ENCODE measurements at places on chromosomes 12 and 14. TPM values are rescaled to one million over a fixed set of nuclear protein-coding genes. Genes with fewer than 3 reads are reported as not detected.

DNA sequence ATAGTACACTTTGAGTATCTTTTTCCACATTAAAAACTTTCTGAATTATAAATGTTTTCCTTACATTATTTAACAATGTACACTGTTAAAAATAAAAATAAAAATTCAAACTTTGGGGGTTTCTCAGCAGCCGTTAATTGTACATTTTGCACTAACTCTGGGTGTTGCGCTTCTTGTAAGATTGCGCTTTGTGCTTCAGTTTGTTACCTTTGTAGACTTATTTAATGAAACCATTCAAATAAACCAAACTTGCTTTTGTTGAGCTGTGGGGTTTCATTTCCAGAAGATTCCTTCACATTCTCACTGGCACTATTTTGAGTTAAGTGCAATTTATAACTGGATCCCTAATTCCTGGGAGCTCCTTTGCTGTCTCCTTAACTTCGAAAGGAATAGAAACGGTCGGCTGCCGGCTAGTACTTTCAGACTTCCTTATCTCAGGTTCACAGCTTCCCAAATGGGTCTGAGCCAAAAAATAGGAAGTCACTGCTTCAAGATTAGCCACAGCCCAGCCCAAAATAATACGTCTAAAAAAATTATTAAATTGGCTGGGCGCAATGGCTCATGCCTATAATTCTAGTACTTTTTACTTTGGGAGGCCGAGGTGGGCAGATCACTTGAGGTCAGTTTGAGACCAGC lies 38.2 kb downstream of the RAD52 start:
- no peaks in the 10 kb centered on the region for H3K27me3 ChIP-seq
- no peak for DNase-seq
- no peak overlapping the region for H3K4me3 ChIP-seq
- H3K4me1 ChIP-seq: no peaks in the 10 kb centered on the region
- H3K27ac ChIP-seq: no peak overlapping the region
- no peaks in the 10 kb centered on the region for H3K36me3 ChIP-seq

- H3K27ac ChIP-seq: no peak overlapping the region
- H3K27me3 ChIP-seq: no peaks in the 10 kb centered on the region
- no peaks in the 10 kb centered on the region for H3K4me1 ChIP-seq
- no peak overlapping the region for H3K4me3 ChIP-seq
- H3K36me3 ChIP-seq: no peaks in the 10 kb centered on the region
Observed at GRCh38 chr12:68290126-68290525, 36.7 kb upstream of the IL22 start.

GRCh38 chr14:61646366-61647116 lies 48.8 kb upstream of the HIF1A start:
- peaks cover 11% of the 10 kb centered on the region for H3K4me1 ChIP-seq
- no peak overlapping the region for H3K27ac ChIP-seq
- no peaks in the 10 kb centered on the region for H3K36me3 ChIP-seq
- no peaks in the 10 kb centered on the region for H3K27me3 ChIP-seq
- no peak overlapping the region for H3K4me3 ChIP-seq

The IL31 gene
- total RNA-seq: not detected

- H3K36me3 ChIP-seq: no peaks in the 10 kb centered on the region
- no peak overlapping the region for H3K27ac ChIP-seq
- H3K4me1 ChIP-seq: peaks cover 16% of the 10 kb centered on the region
- no peaks in the 10 kb centered on the region for H3K27me3 ChIP-seq
- peak; percentile 41 for DNase-seq
Observed at GRCh38 chr12:88952562-88952942, 372.3 kb upstream of the KITLG start.

- peak; percentile 31 for DNase-seq
- H3K36me3 ChIP-seq: no peaks in the 10 kb centered on the region
- H3K4me1 ChIP-seq: no peaks in the 10 kb centered on the region
Observed at GRCh38 chr12:8860165-8860961, 37.9 kb downstream of the A2ML1 start.

All from transverse colon (tissue), 4 donors.